ENCODE measurements at places on chromosomes 3 and 15.
A peak's percentile ranks its signal among the peaks of the same experiment; 100 is the strongest.

GRCh38 chr15:39585389-39585841, 4.5 kb downstream of the THBS1 start:
- DNase-seq, result no peak

GRCh38 chr3:24981309-24981708, 446.8 kb upstream of the RARB start:
- DNase-seq, result no peak

DNA sequence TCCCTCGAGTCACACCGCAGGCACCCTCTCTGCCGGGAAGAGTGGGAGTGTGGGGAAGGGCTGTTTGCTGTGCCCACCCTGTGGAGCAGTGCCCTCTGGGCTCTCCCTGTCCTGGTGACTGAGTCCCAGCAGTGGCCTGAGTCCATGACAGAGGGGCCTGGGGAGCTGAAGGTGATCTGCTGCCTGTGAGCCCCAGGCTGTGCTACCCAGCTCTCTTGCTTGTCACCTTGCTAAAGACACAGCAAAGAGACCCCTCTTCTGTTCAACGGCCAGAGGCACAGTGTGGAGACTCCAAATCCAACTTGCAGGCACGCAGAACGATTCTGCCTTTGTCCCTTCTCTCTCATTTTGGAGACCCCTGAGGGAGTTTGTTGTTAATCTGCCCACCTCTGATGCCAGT, 232.6 kb downstream of the OPA1 start:
- DNase-seq, result no peak

DNA sequence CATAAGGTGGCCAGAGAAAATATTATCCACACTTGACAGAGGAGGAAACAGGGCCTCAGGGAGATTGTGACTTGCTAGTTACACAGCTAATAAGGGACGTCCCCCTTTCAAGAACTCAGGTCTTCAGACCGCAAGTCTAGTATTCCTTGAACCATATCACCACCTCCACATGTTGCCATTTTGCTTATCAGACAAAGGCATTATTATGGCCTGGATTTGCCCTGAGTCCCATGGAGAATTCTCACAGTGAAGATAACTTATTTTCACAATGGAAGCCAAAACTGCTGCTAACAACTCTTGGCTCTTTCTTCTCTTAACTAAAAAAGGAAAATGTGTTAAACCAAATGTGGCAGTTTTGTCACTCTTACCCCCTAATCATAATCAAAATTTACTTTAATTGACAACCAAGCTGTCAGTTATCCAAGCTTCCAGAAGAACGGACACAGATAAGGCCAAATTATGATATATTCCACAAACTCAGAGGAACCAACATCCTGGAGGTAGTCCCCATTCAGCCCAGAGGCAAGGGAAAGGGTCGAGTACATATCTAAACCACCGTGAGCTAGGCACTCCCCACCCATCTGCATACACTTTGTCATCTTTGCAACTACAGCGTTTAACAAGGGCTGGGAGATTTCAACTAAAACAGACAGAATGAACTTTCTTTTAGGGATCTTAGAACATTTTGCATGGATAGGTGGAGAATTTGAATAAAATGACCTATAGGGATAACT, 63.6 kb upstream of the THBS1 start:
- DNase-seq, result no peak

- no peak for DNase-seq
These were observed 82.0 kb upstream of the XXYLT1 start for GRCh38 chr3:195352895-195353488.

GRCh38 chr15:53209396-53210042, 419.4 kb upstream of the ONECUT1 start:
- DNase-seq, result no peak

GRCh38 chr3:73500321-73500720, 124.4 kb downstream of the PDZRN3 start:
- DNase-seq, result no peak

GRCh38 chr3:194219826-194220410, 84.0 kb downstream of the HES1 start:
- no peak for DNase-seq

DNA sequence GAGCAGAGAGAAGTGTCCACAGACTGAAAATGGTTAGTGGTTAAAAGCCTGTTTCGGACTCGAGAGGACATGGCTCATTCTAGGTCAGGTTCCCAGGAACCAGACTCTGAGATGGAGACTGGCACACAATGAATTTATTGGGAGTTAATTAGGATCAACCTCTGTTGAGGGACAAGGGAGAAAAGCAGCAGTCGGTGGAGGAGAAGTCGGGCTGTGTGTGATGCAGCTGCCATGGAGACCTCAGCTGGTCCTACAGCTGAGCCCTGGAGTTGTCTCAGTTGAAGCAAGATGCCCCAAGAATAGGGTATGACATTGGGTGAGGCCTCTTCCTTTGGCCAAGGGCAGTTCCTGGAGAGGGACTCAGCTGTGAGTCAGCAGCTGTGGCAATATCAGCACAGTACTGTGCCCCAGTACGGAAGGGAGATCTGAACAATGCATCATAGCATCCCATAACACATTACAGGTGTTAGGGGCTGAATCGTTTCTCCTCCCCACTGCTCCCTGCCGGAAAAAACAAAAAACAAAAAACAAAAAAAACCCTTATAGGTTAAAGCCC, 105.4 kb downstream of the ABHD5 start:
- DNase-seq, result no peak

DNA sequence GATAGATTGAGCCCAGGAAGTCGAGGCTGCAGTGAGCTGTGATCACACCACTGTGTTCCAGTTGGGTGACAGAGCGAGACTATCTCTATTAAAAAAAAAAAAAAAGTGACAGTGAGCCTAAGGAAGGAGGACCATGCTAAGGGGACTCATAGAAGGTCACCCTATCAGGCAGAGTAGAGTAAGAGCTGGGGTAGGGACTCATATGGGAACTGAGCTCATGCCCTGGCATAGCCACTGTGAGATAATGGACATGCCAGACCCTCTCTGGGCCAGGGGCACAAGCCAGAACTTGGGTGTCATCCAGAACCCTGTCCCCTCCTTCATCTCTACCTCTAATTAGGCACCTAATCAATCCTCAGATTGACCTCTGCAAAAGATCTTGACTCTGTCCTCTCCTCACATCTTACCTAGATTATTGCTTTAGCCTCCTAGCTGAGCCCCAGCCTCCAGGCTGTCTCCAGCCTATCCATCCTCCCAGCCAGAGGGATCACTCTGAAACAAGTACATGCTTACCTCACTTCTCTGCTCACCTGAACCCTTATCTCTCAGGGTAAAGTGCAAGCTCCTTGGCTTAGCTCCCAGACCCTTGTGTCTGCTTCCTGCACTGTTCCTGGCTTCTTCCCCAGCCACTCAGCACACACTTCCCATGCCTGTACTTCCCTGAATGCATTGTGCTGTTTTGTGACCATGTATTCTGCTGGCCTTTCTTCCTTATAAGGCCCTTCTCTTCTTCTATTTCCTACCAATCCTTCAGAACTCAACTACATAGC, 76.4 kb downstream of the DAPK2 start:
- no peak for DNase-seq

- DNase-seq, result peak; percentile 67
These were observed 3.2 kb downstream of the ANP32A start for GRCh38 chr15:68817304-68818065.

GRCh38 chr3:133393204-133393603, 6.7 kb upstream of the BFSP2 start:
- DNase-seq, result no peak

GRCh38 chr3:179324270-179324754, 1.5 kb downstream of the ZNF639 start:
- no peak for DNase-seq

DNA sequence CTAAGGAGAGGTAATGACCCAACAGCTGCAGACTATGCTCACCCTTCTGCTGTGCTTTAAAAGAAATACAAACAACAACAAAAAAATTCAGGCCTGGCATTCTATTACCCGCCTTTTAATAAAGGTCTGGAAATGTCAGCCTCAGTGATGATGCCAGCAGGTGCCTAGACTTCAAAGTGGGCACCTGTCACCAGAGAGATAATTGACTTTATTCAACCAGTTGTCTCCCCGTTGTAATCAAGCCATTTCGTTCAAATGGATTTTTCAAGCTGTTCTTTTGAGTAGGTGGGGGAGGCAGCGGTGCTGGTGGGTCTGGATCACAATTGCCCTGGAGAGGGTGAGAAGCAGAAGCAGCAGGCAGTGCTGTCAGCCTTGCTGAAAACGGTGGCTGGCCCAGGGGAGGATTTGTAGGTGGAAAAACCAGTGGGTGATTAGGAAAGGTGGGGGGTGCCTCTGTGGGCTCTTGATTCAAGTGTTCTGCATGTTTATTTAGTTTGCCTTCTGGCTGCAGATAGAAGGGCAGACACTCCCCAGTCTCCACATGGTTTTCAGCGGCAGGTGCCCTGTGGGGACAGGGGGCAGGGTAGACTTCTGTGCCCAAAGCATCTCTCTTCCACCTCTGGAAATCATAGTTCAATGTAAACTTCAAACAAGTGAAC, 300.2 kb upstream of the SLCO3A1 start:
- no peak for DNase-seq

- DNase-seq, result no peak
These were observed 5.1 kb upstream of the DNAH1 start for GRCh38 chr3:52310861-52311575.

DNA sequence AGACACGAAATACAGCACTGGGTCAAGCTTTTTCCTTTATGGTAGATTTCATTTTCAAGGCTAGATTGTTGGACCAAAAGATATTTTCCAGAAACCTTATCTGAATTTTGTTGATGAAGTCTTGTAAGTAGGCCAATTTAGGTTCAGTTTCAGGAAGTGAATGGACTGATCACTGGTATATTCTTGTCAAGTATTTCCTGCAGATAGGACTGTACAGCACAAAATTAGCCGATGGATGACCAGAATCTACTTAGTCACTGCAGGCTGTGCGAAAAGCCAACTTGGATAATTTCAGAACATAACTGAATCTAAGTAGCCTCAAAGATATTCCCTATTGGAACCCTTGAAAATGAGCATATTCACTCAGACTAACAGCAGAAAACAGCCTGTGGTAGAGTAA, 206.5 kb downstream of the NR1D2 start:
- DNase-seq, result no peak

- DNase-seq, result peak; percentile 71
These were observed 520 bp downstream of the ZNF654 start for GRCh38 chr3:88059380-88060170.

DNA sequence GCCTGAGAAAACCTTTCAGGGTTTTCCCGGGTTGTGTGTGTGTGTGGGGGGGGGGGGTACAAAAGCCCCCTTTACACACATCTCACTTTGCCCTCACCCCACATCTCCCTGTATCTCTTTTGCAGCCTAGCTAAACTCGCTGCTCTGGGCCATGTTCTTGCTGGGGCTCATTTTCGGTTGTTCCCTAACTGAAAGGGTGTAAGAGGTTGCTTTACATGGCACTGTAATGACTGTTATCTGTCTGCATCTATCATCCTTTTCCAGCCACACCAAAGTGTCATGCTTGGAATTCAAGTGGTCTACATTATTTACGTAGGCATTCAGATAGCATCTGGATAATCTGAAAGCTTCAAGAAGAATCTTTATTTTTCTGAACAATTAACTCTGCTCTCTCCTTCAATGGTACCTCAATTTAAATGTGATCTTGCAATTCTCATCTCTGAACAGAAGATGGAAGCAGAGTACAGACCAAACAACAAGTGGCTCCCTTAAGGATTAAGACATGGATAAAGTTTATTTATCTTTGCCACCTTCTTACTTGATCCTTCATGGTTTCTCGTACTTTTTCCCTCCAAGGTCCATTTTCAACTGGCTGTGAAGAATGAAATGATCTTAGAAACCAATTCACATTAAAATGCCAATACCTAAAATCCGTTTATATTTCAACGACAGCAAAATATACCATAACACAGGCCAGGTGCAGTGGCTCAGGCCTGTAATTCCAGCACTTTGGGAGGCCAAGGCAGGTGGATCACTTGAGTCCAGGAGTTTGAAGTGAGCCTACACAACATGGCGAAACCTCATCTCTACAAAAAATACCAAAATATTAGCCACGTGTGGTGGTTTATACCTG, 34.9 kb downstream of the DCLK3 start:
- peak; percentile 74 for DNase-seq

GRCh38 chr3:192215-192929, 4.2 kb upstream of the CHL1 start:
- no peak for DNase-seq

DNA sequence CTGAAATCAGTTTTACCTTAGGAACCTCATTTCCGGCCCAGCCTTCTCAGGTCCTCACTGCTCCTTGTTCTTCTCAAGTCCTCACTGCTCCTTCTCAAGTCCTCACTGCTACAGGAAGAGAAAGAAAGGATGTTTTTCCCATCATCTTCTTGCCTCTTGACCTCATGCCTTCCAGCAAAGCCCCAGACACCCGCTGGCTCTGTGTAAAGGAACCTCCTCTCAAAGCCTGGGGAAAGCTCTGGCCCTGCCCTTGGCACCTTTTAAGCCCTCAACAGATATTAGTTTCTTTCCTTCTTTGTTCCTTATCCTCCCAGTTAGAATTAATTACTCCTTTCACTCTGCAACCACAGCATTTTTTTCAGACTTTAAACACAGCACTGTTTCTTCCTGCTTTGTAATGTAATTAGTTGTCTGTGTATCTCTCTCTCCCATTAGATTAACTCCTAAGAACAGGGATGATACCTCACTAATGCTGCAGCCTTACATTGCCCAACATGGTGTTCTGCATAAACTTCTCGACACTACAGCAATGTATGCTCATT, 4.0 kb upstream of the WDR49 start:
- DNase-seq, result no peak

DNA sequence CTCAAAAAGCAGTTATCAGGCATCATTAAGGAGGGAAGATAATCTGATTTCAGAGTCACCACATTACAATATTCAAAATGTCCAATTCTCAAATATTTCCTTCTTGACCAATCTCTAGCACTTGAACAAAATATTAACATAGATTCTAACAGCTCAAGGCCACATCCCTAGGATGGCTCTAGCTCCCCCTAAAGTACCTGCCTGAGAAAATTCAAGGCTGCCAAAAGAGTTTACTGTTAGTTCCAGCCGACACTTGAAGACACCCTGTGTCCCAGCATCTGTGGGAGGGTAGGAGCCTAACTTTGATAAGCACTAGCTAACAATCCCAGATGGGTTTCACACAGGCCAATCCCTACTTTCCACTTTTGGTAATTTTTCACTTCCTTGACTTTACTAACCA, 10.4 kb downstream of the NSMCE3 start:
- DNase-seq, result no peak

GRCh38 chr3:27093771-27094170, 275.4 kb downstream of the NEK10 start:
- DNase-seq, result no peak

GRCh38 chr15:100806157-100806556, 73.5 kb upstream of the ALDH1A3 start:
- DNase-seq, result no peak

DNA sequence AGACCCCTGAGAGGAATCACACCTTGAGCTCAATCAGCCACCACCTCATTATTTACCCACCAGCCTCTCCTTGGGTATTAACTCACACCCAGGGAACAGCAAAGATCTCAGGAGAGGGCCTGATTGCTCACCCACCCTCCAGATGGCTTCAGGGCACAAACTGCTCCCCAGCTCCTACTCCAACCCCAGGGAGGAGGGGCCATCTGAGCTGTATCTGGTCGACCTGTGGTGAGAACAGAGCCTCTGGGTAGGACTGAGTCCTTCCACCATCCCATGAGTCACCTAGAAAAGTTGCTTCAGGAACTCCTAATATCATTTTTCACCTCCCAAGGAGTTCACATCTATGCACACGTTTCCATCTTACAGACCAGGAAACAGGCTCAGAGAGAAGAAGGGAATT, 44.8 kb upstream of the HES1 start:
- no peak for DNase-seq

GRCh38 chr3:115937054-115937453, 313.7 kb downstream of the GAP43 start:
- no peak for DNase-seq

GRCh38 chr3:186506857-186507256, 37.3 kb downstream of the CRYGS start:
- no peak for DNase-seq

GRCh38 chr15:67019884-67020520, 45.4 kb upstream of the SMAD3 start:
- DNase-seq, result no peak
